ENCODE measurements at places on chromosomes 7 and 10.

- DNase-seq, result no peak
Observed at GRCh38 chr10:104505521-104506042, 135.5 kb upstream of the SORCS3 start.

GRCh38 chr7:10015687-10016086 lies 958.0 kb upstream of the PHF14 start:
- no peak for DNase-seq

- peak; percentile 78 for DNase-seq
Observed at GRCh38 chr10:120942806-120943413, 91.7 kb downstream of the WDR11 start.

- DNase-seq, result no peak
Observed at GRCh38 chr7:132656341-132656740, 80.1 kb upstream of the PLXNA4 start.

DNA sequence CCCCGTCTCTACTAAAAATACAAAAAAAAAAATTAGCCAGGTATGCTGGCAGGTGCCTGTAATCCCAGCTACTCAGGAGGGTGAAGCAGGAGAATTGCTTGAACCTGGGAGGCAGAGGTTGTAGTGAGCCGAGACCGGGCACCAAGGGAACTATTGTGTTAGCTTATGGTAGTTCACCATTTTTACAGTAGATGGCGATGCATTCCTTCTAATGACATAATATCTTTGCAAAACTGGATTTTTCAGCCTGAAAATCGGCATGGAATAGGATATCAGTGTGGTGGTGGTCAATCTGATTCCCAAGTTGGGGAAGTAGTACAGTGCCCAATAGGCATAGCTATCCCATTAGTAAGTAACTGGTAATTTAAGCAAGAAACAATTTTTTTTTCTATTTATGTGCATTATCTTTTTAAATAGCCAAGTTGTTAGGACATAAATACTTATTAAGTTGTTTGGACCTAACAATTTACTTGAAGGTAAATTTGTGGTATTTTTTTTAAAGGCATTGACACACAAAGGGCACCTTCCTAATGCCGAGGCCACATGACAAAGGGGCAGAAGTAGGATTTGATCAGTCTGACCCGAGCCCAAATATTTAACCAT lies 17.6 kb upstream of the IMPDH1 start:
- no peak for DNase-seq

DNA sequence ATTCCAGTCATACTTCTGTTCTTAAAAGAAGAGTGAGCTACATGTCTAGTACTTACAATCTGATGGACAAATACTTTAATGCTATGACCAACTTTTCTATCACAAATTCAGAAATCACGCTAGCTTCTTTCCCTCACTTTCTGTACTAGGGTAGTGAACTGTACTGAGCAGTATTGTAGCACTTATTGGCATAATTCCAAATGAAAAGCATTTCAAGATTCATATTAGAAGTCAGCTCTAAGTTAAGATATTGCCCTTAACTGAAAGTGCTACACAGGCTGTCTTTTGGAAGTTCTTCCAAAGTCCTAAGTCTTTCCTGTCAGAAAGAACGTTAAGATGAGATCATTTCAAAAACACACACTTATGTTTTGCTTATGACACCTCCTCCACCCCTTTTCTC lies 13.4 kb downstream of the P4HA1 start:
- no peak for DNase-seq

GRCh38 chr7:138876326-138876725 lies 78.3 kb upstream of the ATP6V0A4 start:
- no peak for DNase-seq

DNA sequence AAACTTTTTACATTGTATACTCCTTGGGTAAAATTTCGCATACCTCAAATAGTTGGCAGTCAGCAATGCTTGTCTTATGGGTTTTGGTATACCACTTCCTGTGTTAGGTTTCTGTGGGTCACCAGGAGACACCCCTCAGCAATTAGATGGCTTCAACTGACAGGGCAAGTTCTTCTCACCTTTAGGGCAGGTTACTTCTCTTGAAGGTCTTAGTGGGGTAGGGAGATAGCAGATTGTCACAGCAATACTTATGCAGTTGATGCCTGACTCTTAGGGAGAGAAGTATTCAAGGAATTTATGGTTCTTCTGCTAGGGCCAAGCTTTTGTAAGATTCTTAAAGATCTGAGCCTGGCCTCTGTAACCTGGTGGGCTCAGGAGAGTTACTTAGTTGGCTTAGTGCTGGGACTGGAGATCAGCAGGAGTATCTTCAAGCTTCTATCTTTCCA lies 42.9 kb downstream of the MKLN1 start:
- no peak for DNase-seq

DNA sequence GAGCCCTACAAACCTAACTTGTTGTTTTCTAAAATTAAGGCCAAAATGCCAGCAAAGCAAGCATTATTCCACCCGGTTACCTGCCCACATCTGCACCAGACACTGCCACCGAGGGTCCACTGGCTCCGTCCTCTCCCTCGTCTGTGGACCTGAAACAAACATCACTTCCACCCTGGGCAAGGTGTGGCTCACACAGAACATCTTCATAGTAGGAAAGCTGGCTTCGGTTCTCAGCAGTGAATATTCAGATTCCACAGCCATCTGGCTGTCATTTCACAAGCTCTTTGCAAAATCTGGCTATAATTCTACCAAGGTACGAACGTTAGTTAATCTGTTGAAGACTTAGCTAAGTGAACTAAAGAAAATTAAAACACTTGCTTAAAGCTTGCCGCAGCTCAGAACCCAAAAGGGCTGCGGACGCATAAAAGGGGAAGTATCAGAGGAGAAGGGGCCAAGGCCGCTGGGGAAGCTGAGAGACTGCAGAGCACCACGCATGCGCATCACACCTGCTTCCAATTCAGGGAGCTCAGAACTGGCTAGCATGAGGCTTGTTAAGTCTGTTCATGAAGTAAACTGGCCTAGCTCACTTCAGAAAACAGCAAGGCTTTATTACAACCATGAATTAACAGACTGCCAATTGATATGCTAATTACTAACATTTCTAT lies 46.1 kb downstream of the PTPRN2 start:
- DNase-seq, result peak; percentile 11

GRCh38 chr7:128922496-128923410 lies 12.2 kb upstream of the KCP start:
- DNase-seq, result no peak

GRCh38 chr10:29136411-29136810 lies 152.5 kb upstream of the LYZL1 start:
- DNase-seq, result no peak

All from caudate nucleus (tissue), 63 donors.